H9 (cell line): ENCODE measurements at places on chromosomes 16 and 17.

DNA sequence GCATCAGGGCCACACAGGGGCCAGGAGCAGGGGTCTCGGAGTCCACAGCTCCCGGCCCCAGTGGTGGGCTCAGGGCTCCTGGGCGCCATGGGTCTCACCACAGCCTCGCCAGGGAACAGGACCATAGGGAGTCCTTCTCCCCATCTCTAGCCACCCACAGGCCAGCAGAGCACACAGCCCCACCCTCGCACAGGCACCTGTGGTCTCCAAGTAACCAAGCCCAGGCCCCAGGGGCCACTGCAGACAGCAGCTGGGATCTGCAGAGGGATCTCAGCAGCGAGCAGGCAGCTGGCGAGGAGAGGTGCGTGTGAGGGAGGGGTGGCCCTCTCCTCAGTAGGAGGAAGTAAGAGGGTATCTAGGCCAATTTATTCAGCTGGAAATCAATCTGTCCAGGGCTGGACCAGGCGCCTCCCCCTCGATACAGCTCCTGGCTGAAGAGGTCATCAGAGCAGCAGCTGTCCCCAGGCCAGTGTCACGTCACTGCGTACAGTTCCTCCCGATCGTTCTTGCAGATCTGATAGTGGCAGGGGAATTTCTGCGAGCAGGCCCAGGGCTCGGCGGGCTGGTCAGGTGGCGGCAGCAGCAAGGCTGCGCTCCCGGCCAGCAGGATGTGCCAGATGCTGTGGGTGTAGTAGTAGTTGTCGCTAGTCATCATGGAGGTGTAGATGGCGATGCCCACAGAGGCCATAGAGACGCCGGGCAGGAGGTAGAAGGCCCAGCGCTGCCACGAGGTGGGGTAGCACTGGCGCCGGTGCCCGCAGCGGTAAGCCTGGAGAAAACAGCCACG lies 1.4 kb upstream of the MRPL28 start:
- no peak for DNase-seq

- no peak for DNase-seq
Measured at GRCh38 chr16:3829631-3830536, 50.6 kb downstream of the CREBBP start.

DNA sequence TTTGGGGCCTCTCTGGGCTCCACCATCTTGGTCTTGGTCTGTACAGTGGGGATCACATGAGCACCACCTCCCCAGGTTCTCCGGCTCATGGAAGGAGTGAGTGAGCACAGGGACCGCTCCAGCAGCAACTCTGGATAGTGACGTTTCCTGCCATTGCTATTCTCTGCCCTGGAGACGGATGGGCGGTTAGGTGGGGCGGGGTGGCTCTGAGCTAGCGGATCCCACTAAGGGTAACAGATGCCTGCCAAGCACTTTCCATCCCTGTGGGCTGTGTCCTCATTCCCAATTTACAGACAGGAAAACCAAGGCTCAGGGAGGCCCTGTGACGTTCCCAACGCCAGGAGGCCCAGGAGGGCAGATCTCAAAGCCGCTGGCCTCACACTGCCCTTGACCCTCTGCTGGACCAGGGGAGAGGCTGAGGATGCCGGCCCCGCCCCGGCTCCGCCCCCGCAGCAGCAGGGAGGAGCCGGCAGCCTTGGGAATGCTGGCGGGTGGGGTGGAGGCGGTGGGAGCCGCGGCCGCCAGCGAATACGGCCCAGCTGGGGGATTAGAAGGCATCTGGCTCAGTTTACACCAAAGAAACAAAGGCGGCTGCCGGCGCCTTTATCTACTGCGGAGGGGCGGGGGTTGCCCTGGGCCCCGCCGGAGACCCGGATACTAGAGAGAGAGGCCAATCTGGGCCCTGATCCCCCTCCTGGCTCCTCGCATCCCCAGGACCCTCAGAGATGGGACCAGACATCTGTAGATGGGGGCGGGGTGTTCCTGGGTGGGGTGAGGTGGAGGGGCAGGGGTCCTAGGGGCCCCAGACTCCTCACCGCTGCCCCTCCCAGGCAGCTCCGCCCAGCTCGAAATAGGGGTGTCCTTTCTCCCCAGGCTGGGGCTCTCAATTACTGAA lies 122.3 kb upstream of the CIBAR2 start:
- peak; percentile 97 for DNase-seq

- no peak for DNase-seq
Measured at GRCh38 chr17:53499277-53499676, 323.4 kb upstream of the KIF2B start.

DNA sequence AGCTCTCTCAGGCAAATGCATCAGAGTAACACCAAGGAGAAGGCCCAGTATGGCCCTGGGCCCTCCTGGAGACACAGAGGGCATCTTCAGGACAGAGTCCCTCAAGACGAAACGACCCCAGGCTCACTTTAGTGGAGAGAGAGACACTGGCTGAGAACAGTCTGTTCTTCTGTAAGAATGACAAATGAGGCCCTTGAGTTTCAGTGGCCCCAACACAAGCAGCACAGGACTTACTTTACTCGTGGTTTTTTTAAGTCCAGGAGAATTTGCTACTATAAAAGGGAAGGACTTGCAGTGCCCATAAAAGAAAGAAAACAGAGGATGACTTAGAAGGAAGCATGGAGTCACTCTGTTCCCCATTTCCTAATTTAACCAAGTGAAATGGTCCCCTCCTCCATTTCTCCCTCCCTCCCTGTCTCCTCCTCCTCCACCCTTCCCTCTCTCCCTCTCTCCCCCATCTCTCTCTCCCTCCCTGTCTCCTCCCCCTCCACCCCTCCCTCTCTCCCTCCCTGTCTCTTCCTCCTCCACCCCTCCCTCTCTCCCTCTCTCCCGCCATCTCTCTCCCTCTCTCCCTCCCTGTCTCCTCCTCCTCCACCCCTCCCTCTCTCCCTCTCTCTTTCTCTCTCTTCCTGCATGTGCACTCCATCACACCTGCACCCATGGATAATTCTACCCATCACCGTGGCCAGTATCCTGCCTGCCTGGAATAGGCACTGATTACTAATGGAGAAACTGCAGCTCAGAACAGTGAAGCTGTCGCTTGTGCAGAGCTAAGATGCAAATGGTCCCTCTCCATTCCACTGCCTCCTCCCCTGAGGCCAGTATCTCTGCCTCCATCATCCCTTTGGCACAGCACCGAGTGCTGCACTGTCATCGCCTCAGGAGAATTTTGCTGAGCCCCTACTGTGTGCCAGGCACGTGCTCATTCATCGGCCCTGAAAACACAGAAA lies 47.3 kb upstream of the RBFOX3 start:
- peak; percentile 46 for DNase-seq

DNA sequence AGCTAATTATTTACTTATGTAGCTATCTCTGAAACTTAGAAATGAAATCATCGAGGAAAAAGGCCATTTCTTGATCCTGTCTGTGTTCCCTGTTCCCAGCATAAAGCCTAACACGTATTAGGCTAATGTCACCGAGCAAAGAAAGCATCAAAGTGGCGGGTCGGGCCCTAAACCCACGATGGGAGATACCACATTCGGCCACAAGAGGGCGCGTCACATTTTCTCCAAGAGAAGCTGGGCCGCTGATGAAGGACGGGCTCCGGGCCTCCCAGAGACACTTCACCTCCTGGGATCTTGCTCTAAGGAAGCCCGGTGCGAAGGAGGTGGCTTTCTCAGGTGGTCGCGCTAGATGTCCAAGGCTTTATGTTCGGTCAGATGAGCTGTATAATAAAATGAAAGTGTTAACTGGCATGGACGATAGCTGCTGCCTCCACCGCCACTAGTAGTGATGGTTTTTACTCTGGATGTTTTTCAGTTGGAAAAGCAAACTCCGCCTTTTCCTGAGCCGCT lies 853 bp upstream of the PDK2 start:
- DNase-seq = peak; percentile 92

GRCh38 chr16:48824271-48824670 lies 214.3 kb upstream of the N4BP1 start:
- no peak for DNase-seq

DNA sequence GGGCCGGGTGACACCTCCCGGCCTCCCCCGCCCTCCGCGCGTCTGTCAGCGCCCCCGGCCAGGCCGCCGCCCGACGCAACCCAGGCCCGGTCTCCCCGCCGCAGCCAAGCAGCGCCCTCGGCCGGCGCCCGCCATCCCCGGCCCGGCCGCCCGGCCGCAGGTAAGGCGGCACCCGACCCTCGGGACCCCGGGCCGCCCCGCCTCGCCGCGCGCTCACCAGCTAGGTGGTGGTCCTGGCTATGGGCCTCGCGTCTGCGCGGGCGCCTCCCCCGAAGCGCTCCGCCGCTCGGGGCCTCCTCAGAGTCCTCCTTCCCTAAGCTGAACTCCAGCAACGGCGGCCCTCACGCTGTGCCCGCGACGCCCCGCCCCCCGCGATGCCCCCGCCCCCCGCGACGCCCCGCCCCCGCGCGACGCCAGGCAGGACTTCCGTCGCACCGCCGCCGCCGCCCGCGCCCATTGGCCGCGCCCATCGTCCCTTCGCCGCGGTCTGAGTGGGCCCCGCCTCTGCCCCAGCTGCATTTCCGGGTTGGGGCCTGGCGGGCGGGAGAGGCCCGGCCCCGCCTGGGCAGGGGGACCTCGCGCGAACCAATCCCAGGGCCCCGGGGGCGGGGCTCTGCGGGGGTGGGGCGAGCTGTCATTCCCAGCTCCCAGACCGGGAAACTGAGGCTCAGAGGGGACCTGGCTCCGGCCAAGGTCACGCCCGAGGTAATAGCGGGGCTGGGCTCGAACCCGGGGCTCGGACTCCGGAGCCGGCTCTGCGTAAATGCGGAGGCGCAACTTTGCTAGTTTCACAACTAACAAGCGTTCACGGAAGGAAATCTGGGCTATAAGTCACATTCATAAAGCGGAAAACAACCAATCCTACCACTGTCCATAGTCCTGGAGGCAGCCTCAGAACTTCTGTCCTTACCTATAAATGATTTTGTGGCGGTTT lies 9.0 kb upstream of the KCTD5 start:
- DNase-seq = peak; percentile 97

DNA sequence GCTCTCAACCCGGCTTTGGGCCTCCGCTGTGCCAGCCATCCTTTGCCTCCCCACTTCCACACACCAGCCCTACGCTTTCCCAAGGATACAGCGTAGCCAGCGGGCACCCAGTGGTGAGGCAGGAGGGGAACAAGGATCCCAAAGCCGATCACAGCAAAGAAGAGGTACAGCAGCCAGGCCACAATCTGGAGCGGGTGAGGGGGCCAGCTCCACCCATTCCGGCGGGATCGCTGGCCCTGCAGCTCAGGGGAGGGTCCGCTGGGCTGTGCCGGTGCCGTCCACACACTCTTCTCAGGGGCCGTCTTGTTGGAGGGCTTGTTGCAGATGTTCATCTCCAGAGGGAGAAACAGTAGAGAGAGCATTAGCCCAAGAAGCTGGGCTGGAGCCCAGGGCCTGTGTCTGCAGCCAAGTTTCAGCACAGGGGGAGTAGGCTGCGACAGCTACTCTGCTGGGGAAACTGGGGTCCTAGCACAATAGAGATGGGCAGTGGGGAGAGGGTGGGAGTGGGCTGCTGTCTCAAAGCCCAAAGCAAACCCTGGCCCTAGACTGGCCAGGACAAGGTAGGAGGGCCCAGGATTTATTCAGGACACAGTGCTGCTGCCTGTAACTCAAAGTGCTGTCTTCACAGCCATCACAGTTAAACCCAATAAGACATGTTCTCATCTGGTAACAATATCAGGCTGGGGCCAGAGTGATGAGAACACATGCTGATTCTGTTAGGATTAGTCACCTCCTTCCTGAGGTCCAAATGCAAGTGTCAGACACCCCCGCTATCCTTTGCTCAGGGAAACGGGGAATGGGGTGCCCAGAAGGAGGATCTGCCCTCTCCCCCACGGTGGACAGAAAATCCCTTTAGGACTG lies 9.9 kb downstream of the ZDHHC1 start:
- no peak for DNase-seq

GRCh38 chr17:79495665-79496064 lies 115.2 kb downstream of the RBFOX3 start:
- no peak for DNase-seq

- no peak for DNase-seq
Measured at GRCh38 chr16:66590322-66590721, 11.1 kb downstream of the CMTM2 start.

GRCh38 chr16:68978303-68978954 lies 127.0 kb upstream of the HAS3 start:
- no peak for DNase-seq

GRCh38 chr17:17508019-17508535 lies 11.9 kb upstream of the RASD1 start:
- DNase-seq = no peak

DNA sequence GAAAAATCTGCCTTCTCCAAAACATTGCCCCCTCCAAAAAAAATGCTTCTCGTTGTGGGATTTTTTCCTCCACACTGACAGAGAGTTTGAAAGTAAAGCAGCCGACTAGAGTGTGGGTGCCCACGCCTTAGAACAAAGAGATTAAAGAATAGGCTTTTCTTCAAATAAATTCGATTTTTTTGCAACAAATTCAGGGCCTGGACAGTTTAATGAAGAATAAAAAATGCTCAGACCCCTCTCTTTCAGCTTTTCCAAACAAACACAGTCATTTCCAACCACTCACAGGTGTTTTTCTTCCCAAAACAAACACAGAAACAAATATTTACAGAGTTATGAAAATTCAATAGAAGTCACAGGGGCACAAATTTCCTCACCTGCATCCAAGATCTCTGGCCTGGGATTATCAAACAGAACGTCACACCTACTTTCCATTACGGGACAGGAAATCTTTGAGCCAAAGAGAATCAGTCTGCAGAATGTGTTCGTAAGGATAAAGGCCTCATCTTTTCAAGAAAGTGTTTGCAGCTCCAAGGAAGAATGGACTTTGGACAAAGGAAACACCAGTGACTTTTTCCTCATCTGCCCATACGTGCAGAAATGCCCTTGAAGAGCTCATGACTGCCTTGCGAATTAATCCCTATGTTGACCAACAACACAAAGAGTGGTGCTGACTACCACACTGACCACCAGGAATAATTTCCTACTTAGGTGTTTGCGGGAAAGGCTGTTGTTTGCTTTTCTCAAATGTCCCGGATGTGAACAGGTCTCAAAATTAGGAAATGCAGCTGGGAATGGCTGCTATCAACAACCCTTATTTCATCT lies 31.3 kb upstream of the TOX3 start:
- no peak for DNase-seq

DNA sequence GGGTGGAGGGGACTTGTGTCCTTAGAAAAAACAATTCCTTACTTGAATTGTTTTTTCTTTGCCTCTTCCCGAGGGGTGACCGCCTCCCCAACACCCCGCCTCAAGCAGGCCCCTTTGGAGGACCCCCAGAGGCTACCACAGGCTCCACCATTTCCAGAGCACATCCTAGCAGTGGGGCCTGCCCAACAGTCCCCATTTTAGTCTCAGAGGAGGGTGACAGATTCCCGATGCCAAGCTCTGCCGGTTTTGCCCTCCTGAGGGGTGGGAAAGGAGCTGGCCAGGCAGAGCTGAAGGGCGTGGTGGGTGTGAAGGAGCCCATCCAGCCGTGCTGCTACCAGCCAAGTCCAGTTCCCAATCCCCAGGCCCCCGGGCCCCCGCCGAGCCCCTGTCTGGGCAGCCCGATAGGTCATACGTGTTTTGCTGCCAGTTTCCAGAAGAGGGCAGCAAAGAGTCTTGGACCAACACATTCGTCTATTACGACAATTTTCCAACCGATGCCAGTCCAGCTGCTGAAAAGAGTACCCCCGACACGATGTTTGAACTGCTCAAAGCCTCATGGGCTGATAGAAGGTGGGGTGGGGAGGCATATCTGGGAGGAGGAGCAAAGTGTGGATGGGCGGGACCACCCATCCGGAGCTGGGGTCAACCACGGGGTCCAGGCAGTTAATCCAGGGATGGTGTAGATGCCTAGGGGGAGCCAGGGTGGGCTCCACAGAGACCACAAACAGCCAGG lies 18.8 kb upstream of the GAA start:
- DNase-seq = peak; percentile 90

GRCh38 chr17:55435408-55435807 lies 13.8 kb upstream of the MMD start:
- no peak for DNase-seq
